NCI-H1105 treated with DMSO at 0.1 percent for 48 hours (cell line): ENCODE measurements at places on chromosomes 2 and 18.

GRCh38 chr18:45116116-45116515, 435.4 kb downstream of the SETBP1 start:
- DNase-seq = no peak

GRCh38 chr2:113183264-113183663, 9.5 kb downstream of the PSD4 start:
- DNase-seq = no peak

- DNase-seq = no peak
These were observed 2.4 kb downstream of the PRELID3A start for GRCh38 chr18:12410081-12410481.

DNA sequence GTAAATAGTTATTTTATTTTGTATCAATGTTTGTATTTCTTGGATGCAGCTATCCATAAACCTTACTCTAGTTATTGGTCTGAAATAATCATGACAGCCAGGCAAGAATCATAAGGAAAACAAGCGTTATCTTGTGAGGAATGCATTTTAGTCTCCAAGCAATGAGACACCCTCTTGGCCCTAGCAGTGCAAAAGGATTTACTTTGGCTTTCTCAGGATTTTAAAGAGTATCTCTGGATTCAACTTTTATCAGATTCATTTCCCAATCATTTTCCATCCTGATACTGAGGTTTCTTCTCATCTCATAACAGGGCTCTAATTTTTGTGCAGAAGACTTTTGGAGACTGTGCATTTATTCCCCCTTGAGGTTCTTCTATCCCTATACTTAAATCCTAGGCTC, 480.8 kb downstream of the TMX3 start:
- DNase-seq = no peak

- DNase-seq = no peak
These were observed 12.6 kb downstream of the IL1R1 start for GRCh38 chr2:102154946-102155702.
